ENCODE measurements at places on chromosomes 13 and 19.

DNA sequence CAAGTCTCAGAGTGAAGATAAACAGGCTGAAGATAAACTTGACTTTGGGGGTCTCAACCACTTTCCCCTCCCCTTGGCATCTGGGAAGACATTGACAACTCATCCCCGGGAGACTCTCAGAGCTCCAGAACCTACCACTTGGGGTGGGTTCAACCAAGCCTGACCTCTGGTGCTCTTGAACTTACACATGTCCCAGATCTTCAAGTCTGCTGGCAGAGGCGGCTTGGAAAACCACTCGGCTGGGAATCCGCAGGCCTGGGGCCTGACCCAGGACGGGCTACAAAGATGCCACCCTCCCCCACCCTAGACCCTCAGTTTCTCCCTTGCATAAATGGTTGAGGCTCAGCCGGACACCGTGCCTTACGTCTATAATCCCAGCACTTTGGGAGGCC lies 512 bp downstream of the LRRC8E start:
- DNase-seq = no peak

DNA sequence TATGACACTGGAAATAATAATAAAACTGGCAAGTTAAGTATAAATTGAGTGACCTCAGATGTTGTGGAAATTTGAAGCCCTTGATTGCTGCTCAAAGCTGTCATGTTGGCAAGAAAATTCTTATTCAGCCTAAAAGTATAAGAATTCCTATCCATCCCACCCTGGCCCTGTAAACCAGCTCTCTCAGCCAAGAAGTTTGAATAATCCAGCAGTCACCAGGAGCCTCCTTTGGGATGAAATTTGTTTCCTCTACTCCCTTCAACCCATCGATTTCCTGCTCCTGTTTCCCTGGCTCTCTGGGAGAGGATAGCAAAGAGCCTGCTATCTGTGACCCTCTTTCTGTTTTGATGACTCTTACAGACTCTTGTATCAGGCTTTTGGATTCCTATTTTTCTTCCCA lies 169.3 kb downstream of the LHFPL6 start:
- DNase-seq = no peak

GRCh38 chr19:48400018-48400742 lies 6.7 kb downstream of the GRIN2D start:
- DNase-seq = peak; percentile 93

- DNase-seq = no peak
Measured at GRCh38 chr13:34129436-34129835, 311.5 kb downstream of the RFC3 start.

- no peak for DNase-seq
Measured at GRCh38 chr13:77143431-77143830, 116.5 kb upstream of the FBXL3 start.

DNA sequence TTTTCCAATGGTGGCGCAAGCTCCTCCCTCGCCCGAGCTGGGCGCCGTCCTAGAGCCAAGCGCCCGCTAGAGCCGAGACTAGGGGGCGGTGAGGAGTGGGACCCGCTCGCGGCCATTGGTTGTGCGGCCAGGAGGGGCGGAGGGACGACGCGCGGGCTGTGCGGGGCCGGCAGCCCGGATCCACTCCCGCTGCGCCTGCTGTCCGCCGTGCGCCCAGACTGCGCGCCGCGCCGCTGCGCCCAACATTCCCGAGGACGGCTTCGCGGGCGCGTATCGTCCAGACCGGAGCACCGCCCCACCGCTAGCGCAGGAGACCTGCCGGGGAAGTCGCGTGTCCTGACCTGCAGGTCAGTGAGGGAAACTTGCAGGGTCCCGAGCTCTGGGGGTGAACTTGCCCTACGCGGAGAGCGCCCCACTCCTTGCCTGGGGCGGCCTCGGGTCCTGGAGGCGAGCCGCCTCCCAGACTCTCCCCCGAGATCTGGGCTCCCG lies at the start of gene SERTM1:
SERTM1 (plus strand) TSS at position 183 of the 489 bp plus-strand sequence. CDS start 21,059 bp downstream, outside the sequence.
- peak; percentile 93 for DNase-seq

DNA sequence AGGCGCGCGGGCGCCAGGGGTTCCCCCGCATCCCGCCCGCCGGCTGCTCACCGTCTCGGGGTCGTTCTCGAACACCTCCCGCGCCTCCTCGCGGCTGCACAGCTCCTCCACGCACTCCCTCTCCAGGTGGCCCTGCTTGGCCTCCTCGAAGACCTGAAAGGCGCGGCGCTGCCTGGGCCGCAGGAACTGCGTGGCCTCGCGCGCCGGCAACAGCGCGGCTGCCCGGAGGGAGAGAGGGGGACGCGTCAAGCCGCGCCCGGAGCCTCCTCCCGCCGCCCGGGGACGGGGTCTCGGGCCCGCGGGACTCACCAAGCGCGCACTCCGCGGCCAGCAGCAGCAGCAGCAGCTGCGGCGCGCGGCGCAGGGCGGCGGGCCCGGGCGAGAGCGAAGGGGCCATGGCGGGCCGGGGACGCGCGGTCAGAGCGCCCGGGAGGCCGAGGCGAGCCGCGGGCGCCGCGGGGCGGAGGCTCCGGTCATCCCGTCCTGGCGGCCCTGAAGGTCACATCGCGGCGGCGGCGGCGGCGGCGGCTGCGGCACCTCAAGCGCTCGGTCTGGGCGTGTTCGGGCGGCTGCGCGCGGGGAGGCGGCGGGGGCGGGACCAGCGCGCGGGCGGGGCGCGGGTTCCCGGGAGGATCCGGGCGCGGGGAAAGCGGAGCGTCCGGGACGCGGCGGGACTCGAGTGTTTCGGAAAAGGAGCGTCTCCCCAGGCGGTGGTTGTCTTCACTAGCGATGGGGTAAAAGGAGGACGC lies at the start of gene GAS6:
GAS6 (minus strand) TSS at position 553 of the 749 bp plus-strand sequence; CDS start at position 397, 156 bp downstream.
- peak; percentile 78 for DNase-seq

DNA sequence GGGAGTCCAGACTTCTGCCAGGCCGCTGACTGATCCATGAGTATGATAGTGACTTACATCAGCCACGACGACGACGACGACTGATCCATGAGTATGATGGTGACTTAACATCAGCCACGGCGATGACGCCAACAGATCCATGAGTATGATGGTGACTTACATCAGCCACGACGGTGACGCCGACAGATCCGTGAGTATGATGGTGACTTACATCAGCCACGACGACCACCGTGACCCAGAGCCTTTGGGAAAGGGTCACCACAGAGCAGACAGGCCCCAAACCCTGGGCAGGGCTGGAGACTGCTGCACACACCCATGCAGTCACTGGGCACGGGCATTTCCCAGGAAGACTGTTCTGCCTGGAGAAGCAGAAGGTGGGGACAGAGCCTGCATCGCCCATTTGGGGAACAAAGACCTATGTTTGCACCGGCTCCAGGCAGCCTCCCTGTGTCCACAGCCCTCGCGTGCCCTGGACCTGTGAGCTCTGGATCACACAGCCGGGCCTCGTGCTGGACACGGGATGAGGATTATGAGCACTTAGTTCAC lies 130.9 kb upstream of the SPACA7 start:
- peak; percentile 30 for DNase-seq

DNA sequence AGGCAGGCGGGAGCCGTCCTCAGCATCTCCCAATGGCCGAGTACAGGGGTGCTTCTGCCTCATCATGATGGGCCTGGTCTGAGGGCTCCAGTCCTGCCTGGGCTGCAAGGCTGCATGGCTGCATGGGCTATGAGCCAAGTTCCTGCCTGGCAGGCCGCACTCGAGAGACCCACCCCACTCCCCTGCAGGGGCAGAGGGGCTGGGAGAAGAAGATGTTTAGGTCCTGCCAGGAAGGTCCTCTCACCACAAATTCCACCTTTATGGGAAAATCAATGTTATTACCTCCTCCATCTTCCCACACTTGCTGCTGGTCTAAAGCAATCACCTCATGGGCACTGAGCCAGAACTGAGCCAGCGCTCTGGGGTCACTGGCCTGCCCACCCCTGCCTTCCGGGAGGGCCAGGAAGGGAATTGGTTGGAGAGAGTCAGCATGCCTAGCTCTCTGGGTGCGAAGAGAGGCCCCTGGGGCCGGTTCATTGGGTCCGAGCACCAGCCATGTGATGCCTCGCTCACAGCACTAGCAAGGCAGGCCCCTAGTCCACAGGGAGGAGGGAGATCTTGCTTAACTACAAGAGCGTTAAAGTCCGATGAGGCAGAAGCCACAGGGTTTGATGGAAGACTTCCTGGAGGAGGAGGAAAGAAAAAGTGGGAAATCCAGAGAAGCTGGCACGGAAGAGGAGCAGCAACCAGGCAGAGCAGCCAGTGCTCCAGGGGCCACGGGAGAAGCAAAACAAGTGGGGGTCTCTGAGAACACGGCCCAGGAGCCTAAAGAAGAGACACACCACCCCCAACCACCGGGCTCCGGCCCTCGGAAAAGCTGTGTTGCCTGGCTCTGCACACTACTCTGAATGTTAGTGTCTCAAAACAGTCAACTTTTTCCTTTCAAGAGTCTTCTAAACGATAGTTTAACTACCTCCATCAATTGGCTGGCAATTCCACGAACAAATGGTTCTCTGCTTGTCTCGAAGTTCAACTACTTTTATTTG lies 63.1 kb downstream of the CEBPG start:
- DNase-seq = no peak

DNA sequence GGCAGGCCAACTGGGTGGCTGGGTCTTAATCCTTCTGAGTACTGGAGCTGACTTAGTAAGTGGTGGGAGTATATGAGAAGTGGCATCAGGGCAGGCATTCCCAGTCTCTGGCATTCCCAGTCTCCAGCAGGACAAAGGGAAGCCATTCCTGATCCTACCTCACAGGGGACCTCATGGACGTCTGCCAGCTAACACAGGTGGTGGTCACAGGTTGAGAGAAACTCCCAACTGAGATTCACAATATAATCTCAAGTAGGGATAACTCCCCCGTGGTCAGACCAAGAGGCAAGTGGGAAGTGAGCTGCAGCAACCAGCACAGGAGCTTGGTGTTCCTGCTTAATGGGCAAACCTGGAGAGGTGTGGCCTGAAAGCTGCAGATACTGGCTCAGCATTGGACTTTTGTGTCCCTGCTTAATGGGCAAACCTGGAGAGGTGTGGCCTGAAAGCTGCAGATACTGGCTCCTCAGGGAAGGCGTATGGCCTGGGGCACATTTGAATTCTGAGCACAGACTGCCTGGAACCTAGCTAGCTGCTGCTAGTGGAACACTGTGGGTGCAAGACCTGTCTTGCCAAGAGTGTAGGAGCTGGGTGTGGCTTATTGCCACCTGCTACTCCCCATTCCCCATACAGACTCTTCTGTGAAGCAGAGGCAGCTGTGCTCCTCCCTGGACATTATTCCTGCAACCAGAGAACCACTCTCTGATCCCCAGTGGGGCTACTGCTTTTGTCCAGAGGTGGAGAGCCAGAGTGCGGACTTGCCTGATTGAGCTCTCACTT lies 25.9 kb upstream of the OR10H2 start:
- no peak for DNase-seq

GRCh38 chr19:49954092-49954829 lies 6.7 kb downstream of the SIGLEC11 start:
- DNase-seq = no peak

DNA sequence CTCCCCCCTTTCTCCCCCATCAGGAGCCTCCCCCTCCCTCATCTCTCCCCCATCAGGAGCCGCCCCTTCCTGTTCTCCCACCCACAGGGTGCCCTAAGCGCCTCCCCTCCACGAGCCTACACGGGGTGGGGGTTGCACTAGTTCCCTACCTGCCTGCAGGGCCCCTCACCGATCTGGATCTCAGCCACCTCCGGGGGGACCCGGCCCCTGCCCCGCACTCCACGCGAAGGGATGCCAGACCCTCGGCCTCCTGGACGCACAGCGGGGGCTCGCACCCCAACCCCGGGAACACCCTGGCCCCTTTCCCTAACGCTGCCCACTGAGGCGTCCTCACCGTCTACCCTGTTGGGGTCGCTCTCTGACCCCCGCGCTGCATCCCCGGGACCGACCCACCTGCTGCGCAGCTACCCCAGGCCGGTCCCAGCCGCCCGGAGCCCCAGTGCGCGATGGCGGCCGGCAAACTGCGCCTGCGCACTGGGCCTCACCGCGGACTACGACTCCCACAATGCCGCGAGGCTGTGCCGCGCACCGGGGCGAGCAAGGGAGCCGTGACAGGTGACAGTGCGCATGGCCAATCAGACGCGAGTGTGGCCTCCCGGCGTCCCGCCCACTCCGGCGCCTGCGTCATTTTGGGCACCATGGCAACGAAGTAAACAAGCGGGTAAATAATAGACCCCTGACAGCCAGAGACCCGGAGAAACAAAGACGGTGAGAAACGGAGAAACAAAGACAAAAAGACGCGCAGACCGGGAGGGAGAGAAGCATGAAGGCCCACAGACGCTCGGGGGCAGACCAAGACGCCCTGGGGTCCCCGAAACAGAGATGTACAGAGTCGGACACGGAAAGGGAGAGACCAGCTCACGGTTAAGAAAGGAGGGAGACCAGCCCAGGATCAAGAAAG lies at the start of gene ZSCAN18:
ZSCAN18 (minus strand) TSS at position 451 of the 901 bp plus-strand sequence. CDS start 7,964 bp downstream, outside the sequence.
- peak; percentile 100 for DNase-seq

- DNase-seq = no peak
Measured at GRCh38 chr19:46762245-46762890, 16.1 kb upstream of the STRN4 start.

GRCh38 chr13:113296823-113297369 lies at the start of gene LAMP1:
Gene LAMP1, plus strand, starts transcription at chr13:113297239. Its CDS starts 196 bp downstream, at chr13:113297435.
- DNase-seq = peak; percentile 99

GRCh38 chr13:44762911-44763310 lies 186.8 kb upstream of the TSC22D1 start:
- no peak for DNase-seq

- no peak for DNase-seq
Measured at GRCh38 chr13:43221611-43222010, 198.2 kb downstream of the DNAJC15 start.

GRCh38 chr19:15368798-15369593 lies 10.6 kb downstream of the AKAP8 start:
- DNase-seq = no peak

GRCh38 chr13:50539791-50540530 lies 303.5 kb downstream of the DLEU7 start:
- no peak for DNase-seq

GRCh38 chr13:38686577-38687245 lies at the start of gene FREM2:
Gene FREM2, plus strand, starts transcription at chr13:38687077. Its CDS starts 268 bp downstream, at chr13:38687345.
- DNase-seq = peak; percentile 98

GRCh38 chr19:18385675-18386542 lies at the start of gene GDF15:
Gene GDF15, plus strand, starts transcription at chr19:18386158. Its CDS starts 32 bp downstream, at chr19:18386190.
- DNase-seq = peak; percentile 92

DNA sequence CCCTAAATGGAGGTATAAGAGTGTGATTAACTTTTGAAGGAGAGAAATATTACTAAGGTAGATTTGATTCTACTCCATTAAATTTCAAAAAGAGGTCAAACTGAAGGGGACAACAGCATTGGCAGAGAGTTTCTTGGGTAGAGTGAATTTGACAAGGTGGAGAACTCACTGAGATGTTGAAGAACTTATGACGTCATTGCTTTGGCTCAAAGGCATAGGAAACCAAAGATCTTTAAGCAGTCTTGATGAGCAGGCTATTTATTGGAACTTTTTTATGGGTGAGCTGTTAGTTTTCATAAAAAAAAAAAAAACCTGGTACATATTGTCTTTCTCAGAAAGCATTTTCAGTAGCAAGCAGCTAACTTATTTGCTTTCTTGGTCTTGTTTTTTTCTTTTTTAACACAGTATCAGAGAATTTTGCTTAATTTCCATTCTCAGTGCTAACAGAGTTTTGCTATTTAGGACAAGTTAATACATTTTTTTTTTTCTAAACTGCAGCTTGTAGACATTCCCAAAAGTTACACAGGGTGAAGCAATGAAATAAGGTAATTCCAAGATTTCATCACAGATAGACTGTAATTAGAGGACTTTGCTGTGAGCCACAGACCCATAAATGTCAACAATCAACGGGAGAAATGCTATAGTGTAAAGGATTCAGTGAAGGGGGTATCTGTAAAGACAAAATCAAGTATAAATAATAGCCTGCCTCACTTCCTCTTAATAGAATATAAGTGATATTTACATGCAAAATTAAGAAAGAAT lies 412.2 kb upstream of the KLHL1 start:
- no peak for DNase-seq

- no peak for DNase-seq
Measured at GRCh38 chr13:23934520-23934919, 37.2 kb upstream of the C1QTNF9B start.

Data from endodermal cell (in vitro differentiated cells).